ENCODE measurements at places on chromosomes 4 and X.

DNA sequence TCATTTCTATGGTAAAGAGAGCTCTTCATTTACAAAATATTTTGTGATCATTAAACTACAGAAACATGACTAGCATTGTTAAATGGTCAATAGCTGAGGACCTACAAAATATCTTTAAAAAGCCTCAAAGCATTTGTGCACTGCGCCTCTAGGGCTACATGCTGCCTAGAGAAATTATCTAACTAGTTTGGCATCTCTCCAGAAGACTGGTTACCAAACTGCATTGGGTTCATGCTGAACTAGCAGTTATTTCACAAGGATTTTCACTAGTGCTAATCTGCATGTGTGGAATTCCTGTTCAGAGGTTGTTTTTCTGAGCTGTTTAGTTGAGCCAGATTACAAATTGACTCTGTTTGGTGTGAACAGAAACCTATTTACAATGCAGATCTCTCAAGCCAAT, 58.5 kb upstream of the PITX2 start:
- DNase-seq: no peak

GRCh38 chr4:151485541-151486131, 76.7 kb downstream of the FHIP1A start:
- DNase-seq: no peak

DNA sequence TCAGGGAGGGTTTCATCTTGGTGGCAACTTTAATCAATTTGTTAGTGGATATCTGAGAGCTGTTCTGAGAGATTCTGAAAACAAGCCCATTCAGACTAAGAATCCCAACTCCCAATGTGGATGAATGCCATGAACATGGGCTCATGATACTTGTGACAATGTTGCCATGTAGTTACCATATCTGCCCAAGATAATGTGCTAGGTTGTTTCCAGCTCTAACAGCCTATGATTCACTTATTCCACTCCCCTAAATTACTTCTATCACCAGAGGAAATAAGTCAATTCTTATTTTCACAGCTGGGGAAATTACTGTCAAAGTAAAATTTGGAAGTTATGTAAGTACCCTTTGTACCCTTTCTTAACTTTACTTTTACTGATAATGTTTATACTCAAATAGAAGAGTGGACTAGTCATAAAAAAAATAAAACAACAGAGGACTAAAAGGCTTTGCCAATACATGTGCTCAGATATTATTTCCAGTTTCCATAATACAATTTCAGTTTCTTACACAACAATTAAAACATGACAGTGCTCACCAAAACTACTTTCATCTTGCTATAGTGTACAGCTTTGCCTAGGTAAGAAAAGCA, 1101.7 kb upstream of the INTU start:
- no peak for DNase-seq

DNA sequence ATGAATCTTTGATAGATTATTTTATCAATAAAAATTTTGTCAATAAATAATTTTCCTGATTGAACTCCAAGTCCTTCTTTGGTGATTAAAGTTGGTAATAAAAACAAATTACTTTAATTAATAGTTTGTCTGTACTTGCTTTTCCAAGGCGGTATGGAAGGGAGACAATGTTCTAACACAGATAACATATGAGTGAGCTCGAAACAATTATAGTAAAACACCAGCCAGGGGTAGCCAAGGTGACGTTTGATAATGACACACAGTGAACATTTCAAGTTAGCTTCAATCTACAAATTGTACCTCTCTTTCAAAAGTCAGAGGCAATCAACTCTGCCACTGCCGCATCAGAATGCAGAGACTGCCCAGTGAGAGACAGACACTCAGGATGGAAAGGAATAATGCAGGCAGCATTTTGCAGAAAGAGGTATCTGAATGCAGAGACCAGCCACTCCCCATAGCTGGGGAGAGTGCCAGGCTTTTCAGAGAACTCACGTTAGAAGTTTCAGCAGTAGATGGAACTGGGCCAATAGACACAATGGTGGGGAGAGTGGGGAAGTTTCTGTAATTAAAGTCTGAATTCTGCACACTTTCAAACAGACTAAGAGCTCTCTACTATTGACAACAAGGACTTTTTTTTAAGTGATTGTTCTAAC, 18.1 kb upstream of the ATOH1 start:
- no peak for DNase-seq

- DNase-seq: peak; percentile 68
Observed at GRCh38 chrX:137574784-137575293, 8.9 kb downstream of the ZIC3 start.

GRCh38 chrX:153245288-153245731, 66.2 kb downstream of the MAGEA1 start:
- peak; percentile 28 for DNase-seq

- no peak for DNase-seq
Observed at GRCh38 chrX:18828832-18829404, 121.5 kb downstream of the PPEF1 start.

GRCh38 chr4:25030277-25031076, at the start of gene LGI2:
TSS of gene LGI2 (minus strand) at chr4:25030946. CDS start at chr4:25030693, 253 bp downstream.
- DNase-seq: peak; percentile 89

Data from H7 (cell line).